ENCODE measurements at places on chromosomes 12 and 14.

- no peak for DNase-seq
Observed at GRCh38 chr12:28313631-28314030, 123.4 kb downstream of the CCDC91 start.

DNA sequence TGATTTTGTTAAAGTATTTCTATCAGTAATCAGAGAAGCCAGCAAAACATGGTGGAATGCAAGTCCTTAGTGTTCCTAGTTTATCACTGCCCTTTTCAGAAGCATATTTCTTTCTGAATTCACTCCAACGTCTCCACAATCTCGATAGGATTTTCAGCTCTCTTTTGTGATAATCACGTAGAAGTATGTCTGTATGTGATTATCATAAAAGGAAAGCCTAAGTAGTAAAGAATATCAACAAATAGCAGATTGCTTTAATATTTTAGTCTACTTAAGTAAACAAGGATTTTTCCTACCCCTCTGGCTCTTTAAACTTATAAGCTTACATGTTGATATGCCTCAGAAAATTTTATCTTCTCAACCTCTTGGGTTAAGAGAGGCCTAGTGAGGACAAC is 147.4 kb upstream of the NUDT4 start:
- DNase-seq = no peak

GRCh38 chr12:76303365-76303764 is 44.9 kb downstream of the BBS10 start:
- DNase-seq = no peak

DNA sequence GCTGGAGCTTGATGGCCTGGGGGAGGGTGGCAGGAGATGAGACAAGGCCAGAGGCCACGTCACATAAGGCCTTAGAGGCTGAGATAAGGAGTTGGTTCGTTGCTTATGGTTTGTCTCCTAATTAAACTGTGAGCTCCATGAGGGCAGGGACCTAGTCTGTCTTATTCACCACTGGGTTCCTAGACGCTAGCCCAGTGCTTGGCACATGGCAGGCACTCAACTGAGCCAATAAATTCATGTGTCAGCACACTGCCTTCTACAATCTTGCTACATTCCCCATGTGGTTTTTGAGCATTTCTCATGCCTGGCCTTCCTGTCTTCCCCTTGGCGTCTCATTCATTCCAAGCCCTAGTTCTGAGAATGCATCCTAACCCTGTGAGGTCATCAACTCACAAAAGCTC is 92.5 kb upstream of the MED13L start:
- DNase-seq = no peak

DNA sequence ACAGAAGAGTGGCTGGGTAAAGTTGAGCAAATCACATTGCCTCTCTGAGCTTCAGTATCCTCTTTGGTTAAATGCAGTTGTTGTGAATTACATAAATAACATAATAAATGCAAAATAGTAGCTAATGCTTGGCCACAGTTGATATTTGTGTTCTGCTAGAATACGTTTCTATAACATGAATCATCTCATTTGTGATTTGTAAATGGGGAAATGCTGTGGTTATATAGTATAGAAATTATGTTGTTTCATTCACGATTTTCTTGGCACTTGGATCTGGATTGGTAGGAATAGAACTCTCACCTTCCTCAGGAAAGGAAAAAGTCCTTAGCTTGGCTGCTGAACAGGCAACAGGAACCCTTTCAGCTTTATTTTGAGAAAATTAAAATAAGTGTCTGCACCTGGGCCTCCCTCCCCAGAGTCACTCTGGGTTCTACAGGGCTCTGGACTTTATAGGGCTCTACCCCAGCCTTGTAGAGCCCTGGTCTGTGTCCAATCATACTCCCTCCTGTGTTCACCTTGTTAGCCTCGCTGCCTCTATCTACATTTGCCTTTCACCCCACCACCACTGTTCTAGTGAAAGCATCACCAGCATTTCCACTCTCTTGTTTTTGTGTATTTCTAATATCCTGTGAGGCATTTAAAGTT is 107.7 kb upstream of the BCAT1 start:
- DNase-seq = no peak

GRCh38 chr14:105011312-105011990 is 9.4 kb downstream of the CDCA4 start:
- DNase-seq = no peak

GRCh38 chr12:102317155-102317554 is 119.5 kb upstream of the PMCH start:
- no peak for DNase-seq

DNA sequence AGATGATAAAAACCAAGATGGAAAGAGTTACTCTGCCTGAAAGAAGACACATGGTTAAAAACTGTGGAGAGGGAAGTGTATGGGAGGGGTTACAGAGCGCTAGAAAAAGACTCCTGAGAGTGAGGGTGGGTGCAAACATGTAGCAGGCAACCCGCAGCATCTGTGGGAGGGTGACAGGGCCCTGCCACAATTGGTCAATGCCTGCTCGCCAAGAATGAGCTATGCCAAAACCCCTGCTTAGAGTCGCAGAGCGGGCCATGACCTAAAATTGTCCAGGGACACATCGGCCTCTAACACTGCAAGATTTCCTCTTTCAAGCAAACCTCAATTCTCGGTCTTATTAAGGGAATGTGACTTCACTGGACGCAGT is 700 bp downstream of the PRKAG1 start:
- no peak for DNase-seq

DNA sequence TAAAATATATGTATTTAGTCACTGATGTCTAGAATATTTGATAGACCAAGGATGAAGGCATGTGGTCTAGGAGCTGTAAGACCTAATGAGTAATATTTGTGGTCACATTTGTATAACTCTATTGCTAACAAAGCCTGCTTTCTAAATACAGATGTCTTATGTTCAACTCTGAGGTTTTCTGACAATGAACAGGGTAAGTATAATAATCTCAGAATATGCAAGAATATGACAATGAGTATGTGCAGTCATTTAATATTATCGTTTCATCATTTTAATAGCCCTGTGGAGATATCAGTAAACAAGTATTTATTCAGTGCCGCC is 389.6 kb downstream of the LRIG3 start:
- DNase-seq = no peak

DNA sequence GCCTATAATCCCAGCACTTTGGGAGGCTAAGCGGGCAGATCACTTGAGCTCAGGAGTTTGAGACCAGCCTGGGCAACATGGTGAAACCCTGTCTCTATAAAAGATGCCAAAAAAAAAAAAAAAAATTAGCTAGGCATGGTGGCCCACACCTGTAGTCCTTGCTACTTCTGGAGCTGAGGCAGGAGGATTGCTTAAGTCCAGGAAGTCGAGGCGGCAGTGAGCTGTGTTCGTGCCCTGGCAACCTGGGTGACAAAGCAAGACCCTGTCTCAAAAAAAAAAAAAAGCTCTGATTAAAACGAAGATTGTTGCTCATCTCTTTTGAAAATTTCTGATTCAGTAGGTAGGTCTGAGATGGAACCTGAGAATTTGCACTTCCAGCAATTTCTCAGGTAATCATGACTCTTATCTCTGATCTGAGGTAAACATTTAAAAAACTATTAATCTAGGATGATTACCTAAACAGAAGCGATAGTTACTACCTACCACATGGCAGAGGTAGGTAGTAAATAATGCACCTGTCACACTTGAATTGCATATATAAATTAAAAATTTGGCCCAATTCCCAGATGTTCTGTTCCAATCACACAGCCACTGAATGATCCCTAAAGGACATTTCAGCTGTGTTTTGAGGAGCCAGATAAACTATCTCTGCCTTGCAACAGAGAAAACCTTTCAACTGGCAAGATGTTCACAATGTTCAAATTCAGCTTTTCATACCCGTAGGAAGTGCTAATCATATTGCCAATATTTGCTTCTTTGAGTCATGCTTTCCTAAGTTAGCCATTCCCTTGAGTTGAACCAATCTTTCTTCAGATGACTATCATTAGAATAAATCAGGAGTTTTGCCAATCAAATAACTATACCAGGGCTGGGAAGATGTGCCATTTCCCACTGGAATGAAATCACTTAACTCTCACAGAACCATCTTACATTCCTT is 4.2 kb upstream of the TEP1 start:
- DNase-seq = no peak

DNA sequence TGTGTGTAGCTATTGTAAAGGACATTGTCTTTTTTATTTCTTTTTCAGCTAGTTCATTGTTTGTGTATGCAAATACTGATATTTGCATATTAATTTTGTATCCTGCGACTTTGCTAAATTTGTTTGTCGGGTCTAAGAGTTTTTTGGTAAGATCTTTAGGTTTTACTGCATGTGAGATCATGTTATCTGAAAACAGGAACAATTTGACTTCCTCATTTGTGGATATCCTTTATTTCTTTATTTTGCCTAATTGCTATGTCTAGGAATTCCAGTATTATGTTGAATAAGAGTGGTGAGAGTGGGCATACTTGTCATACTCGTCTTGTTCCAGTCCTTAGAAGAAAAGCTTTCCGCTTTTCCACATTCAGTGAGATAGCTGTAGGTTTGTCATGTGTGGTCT is 28.8 kb downstream of the SIX4 start:
- DNase-seq = no peak
